ENCODE measurements at places on chromosomes 13 and 19.

DNA sequence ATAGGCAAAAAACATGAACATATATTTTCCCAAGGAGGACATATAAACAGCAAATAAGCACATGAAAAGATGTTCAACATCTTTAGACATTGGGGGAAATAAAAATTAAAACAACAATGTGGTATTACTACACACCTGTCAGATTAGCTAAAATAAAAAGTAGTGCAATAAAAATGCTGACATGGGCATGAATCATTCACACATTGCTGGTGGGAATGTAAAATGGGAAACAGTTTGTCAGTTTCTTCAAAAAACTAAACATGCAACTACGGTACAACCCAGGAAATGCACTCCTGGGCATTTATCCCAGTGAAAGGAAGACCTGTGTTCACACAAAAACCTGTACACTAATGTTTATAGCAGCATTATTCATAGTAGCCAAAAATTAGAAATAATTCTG, 5.3 kb upstream of the SUCLA2 start:
- no peak for DNase-seq

GRCh38 chr13:33717775-33718174, 100.2 kb upstream of the RFC3 start:
- no peak for DNase-seq

- no peak for DNase-seq
Observed at GRCh38 chr13:51822106-51822815, 18.3 kb upstream of the DHRS12 start.

- no peak for DNase-seq
Observed at GRCh38 chr13:33139184-33139583, 123.0 kb downstream of the KL start.

- no peak for DNase-seq
Observed at GRCh38 chr13:73075546-73075945, 16.7 kb downstream of the KLF5 start.

GRCh38 chr13:48492470-48493065, 40.3 kb downstream of the RCBTB2 start:
- DNase-seq, result peak; percentile 23

GRCh38 chr19:31347354-31347753, 1.9 kb downstream of the TSHZ3 start:
- no peak for DNase-seq

- DNase-seq, result no peak
Observed at GRCh38 chr13:53254500-53254899, 225.9 kb downstream of the OLFM4 start.

GRCh38 chr19:14433554-14434501, 722 bp downstream of the PKN1 start:
- DNase-seq, result peak; percentile 39

GRCh38 chr13:25065974-25066770, 29.8 kb upstream of the PABPC3 start:
- no peak for DNase-seq

DNA sequence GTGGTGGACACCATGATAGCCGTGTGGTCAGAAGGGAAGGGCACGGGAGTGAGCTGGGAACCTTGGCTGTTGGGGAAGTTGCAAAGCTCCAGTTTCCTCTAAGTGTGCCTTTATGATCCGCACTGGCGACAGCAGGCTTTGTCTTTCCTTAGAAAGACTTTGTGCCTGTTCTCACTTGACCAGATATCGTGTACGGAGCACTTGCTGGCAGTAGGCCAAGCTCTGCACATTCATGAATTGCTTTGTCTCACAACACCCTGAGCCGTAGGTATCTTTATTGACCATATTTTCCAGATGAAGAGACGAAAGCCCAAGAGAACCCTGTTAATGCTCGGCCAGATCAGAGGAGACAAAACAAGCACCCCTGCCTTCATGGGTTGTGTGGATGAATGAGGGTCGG, 15.1 kb downstream of the CUL4A start:
- no peak for DNase-seq

GRCh38 chr19:41372501-41372900, 3.8 kb upstream of the TMEM91 start:
- DNase-seq, result no peak

DNA sequence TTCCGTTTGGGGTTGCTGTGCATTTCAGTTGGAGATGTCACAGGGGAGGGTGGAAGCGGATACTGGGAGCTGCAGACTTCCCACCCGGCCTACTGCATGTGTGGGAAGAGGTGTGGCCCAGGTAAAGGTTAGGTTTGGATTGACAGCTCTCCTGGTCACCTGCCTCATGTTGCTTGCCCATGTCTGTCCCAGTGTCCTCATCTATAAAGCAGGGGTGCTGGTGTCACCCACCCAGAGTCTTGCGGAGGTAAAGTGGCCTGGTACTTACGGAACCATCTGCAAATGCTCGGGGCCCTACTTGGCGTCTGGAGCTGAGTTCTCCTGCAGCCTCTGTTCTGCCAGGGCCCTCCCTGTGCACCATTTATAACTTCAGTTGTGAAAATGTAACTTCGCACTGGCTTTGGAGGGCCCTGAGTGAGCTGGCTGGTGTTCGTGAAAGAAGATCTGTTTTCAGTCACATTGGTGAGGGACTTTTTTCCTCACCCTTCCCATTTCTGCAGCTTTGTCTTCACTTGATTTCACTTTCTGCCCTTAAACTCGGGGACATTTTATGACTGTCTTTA, 65.1 kb upstream of the TEX29 start:
- no peak for DNase-seq

DNA sequence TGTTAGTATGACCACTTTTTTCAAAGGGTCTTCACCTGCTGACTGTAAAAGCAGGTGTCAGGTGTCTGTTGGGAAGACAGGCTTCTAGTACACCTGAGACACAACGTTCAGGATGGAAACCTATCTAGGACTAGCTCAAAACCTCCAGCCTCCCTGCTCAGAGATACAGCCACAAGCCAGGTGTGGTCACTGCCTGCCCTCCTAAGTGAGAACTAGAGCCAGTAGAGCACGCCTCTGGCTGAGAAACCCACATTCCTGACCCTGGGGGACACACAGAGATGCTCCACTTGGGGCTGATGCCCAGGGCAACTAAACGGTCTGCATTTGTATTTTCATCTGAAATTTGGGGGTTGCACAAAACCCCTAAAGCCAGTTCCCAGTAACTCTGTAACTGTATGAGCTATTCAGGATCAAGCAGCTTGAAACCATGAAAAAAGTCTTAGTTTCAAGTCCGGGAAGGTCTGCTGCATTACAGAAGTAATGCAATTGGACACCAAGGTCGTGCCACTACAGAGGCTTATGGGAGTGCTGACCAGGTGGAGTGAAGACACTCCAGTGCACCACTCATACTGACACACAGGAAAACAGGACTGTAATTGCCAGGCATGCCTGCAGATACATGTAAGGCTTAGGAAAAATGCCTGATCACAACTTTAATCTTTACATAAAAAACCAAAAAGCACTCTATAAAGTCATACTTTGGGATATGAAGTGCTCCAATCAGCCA, 27.8 kb downstream of the ANKRD10 start:
- DNase-seq, result no peak

- DNase-seq, result peak; percentile 12
Observed at GRCh38 chr13:20182231-20182846, 10.4 kb downstream of the GJB2 start.

GRCh38 chr13:100597253-100597652, 8.7 kb upstream of the GGACT start:
- no peak for DNase-seq

DNA sequence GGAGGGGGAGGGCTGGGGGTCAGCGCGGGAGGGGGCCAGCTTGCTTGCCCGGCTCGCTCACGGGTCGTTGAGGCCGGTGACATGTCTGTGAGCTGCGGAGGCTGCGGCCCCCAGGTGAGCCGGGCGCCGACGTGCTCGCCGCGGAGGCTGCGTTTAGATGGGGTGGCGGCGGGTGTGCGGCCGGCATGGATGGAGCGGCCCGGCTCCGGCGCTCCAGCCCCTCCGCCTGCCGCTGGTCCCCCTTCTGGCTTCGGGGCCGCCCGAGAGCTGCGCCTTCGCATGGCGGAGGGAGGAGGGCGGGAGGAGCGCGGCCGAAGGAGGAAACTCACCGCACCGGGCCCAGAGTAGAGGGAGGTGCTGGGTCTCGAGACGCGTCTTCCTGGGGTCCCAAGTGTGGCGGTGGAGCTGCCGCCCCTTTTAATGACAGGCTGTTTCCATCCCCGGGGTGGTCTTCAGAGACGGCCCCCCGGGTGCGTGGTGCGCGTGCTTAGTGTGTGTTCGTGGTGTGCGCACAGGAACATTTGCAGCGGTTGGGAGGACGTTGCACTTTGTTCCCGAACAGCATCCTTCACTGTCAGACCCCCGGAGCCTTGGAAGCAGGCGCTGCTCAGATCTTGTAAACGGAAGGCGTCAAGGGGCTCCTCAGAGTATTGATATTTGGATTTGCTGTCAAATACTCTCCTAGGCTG, at the start of gene AKAP11:
AKAP11 (plus strand) TSS at position 38 of the 689 bp plus-strand sequence. CDS start 14,197 bp downstream, outside the sequence.
- peak; percentile 34 for DNase-seq

DNA sequence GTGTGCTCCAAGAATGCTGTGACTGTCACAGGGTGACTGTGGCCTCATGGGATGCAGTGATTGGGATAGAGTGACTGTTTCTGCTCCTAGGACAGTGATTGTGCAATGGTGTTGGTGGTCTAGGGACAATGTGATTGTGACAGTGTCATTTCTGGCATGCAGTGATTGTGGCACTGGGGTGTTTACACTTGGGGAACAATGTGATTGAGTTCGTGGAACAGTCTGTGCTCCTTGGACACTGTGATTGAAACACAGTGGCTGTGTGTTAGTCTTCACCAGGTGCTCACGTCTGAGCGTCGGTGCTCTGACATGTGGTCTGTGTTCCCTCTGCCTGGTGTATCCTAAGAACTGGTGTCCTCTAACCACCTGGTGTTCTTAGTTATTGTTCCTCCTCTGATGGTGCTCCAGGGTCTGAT, 1.7 kb downstream of the PDE4A start:
- DNase-seq, result no peak

DNA sequence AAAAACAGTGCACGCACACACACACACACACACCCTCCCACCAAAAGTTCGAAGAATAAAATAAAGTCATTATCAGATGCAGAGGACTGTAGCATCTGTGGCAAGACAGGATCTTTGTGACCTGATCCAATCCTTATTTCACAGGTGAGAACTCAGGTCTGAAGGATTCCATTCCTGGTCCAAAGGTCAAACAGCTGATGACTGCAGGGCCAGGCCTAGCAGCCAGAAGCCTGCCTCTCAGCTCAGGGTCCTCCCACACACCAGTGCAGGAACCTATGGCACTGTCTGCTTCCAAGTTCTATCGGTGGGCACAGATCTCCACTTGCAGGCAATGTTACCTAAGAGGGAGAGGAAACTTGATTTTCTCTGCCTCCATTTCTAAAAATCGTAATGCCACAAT, 57.5 kb downstream of the SERP2 start:
- DNase-seq, result no peak

- DNase-seq, result no peak
Observed at GRCh38 chr13:97875218-97875617, 78.3 kb upstream of the IPO5 start.

DNA sequence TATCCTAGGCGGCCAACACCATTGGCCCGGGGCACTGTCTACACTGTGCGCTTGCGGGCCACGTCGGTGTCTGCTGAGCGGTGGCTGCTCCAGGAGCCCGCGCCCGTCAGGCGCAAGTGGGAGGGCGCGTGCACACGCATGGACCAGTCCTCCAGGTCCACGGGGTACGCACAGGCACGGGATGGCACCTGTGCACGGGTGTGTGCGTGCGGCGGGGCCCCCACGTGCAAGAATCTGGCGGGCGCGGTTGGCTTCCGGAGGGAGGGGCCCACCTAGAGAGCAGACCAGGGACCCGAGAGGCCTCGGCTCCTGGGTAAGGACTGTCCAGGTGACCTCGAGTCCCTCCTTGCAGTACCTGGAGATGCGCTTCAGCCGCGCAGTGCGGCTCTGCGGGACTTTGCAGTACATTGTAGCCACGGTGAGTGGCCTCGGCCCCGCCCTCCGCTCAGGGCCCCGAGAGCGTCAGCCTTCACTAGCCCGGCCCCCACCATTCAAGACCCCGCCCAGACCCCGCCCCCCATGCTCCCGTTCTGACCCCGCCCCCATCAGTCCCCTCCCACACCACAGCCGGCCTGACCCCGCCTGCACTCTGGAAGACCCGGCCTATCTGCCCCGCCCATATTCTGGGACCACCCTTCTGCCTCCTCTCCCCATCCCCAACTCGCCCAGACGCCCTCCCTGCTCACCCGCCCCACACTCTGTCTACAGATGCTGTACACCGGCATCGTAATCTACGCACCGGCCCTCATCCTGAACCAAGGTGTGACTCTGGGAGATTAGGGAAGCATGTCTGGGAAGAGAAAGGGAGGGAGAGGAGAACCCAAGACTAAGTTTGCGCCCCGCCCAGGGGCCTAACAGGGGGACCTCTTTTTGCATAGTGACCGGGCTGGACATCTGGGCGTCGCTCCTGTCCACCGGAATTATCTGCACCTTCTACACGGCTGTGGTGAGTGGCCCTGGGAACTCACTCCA, 2.3 kb downstream of the SLC5A5 start:
- DNase-seq, result peak; percentile 61

GRCh38 chr13:109151255-109151654, 521.8 kb downstream of the MYO16 start:
- DNase-seq, result no peak

GRCh38 chr13:44191504-44192171, 182.0 kb upstream of the SERP2 start:
- DNase-seq, result peak; percentile 3

DNA sequence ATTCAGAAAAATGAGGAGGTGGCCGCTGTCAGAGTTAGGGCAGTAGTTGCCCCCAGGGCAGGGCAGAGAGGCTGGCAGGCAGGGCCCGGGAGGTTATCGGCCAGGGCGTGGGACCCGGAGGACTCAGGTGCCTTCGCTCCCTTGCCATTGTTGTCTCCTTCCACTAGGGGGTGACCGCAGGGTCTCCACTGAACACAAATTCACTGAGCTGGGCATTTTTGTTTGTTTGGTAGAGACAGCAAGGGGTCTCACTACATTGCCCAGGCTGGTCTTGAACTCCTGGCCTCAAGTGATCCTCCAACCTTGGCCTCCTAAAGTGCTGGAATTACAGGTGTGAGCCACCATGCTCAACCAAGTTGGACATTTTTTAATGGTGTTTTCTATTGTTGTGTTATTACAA, 25.1 kb downstream of the CARS2 start:
- no peak for DNase-seq

- DNase-seq, result no peak
Observed at GRCh38 chr13:76329866-76330580, 556.2 kb downstream of the KCTD12 start.

DNA sequence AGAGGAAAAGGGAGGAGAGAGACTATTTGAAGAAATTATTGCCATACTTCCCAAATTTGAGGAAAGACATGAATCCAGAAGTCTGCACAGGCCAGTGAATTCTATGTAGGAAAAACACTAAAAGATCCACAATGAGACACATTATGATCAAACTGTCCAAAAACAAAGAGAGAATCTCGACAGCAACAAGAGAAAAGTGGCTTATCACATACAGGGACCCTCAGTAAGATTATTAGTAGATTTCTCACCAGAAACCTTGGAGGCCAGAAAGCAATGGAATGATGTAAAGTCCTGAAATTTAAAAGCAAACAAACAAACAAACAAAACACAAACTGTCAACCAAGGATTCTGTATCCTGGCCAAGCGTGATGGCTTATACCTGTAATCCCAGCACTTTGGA, 55.7 kb upstream of the IL17D start:
- DNase-seq, result no peak

GRCh38 chr19:18263324-18264136, 10.7 kb downstream of the IQCN start:
- DNase-seq, result no peak

GRCh38 chr13:41970918-41971317, 10.0 kb upstream of the VWA8 start:
- DNase-seq, result no peak

- DNase-seq, result no peak
Observed at GRCh38 chr13:20222553-20222952, 9.6 kb downstream of the GJB6 start.

- DNase-seq, result no peak
Observed at GRCh38 chr19:6239871-6240676, 39.7 kb downstream of the MLLT1 start.
